ENCODE measurements at places on chromosomes 16 and 17.

- DNase-seq: no peak
Observed at GRCh38 chr17:9109933-9110332, 88.6 kb downstream of the NTN1 start.

GRCh38 chr16:79066561-79066960 is 534.0 kb downstream of the MAF start:
- no peak for DNase-seq

DNA sequence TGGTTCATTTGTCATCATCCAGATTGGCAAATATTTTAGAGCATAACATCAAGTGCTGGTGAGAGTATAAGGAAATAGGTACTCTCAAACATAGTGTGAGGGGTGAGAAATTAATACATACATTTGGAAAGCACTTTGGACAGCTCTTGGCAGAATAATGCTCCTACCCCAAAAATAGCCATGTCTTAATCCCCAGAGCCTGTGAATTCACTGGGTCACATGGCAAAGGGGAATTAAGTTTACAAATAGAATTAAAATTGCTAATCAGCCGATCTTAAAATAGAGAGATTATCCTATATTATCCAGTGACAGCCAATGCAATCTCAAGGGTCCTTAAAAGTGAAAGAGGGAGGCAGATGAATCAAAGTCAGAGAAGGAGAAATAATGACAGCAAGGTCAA is 38.8 kb upstream of the ANKFN1 start:
- no peak for DNase-seq

DNA sequence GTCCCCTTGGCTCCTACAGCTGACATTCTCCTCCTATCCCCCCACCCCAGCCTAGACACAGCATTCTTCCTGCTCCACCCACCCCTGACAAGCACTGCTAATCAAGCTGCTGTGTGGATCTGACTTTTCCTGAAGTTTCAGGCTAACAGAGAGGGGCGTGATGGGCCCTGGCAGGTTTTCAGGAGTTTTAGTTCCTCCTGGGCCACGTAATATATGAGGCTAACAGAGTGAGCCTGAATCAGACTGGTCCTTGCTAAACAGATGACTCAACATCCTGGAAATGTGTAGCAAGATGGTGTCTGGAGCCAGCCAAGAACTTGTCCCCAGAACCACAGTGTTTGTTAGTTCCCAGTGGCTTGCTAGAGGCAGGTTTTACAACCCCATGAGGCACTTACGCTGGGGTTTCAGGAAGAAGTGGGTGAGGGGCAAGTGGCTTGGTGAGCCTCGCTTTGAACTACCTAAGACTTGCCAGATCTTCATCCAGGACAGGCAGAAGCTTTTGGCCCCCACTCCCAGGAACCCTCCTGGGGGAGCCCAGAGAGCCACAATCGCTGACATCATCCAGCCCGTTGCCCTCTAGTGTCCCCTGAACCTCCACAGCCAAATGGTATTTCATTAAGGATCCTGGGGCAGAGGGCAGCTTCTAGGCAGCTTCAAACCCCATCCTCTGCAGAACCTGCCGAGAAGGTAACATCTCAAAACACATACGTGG is 15.9 kb downstream of the TMEM92 start:
- peak; percentile 78 for DNase-seq

DNA sequence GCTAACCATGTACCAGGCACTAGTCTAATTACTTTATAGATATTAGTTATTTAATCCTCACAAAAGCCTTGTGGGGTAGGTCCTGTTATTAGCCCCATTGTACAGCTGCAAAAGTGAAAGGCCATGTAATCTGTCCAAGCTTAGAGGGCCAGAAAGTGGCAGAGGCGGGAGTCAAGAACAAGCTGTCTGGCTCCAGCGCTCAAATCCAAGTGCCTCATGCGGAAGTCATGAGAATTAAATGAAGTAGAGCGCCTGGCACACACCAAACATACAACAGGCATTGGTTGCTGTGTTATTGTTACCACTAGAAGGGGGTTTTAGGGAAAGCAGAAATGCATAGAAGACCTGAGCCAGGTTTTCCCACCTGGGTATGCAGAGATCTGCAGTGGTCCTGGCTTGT is 1.2 kb downstream of the AQP8 start:
- DNase-seq: no peak

- no peak for DNase-seq
Observed at GRCh38 chr17:29524692-29525091, 42.1 kb downstream of the ABHD15 start.

GRCh38 chr16:23132775-23133463 is 16.3 kb downstream of the USP31 start:
- DNase-seq: no peak

DNA sequence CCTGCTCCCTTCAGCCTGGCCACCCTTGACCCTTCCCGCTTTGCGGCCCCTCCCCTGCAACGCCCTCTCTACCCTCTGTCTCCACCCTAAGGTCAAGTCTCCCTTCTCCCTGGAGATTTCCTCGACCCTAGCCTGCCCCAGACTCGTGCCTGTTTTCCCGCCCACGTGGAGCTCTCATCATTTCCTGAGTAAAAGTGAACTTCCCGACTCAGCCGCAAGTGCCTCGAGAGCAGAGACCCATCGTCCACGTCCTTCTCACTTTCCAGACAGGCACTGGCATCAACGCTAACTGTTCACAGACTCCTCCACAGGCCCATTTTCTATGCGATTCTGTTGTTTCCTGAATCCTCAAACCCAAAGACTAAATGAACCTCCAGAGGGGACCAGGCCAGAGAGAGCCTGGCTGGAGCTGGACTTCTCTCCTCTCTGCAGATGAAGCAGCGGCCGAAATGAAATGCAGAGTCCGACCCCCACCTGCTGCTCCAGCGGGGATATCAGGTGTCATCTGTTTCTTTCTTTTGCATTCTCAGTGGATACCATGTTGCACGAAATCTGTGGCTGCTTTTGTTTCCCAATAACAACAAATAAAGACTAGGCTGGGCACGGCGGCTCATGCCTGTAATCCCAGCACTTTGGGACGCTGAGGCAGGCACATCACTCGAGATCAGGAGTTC is 52.5 kb downstream of the RTN4RL1 start:
- DNase-seq: no peak

DNA sequence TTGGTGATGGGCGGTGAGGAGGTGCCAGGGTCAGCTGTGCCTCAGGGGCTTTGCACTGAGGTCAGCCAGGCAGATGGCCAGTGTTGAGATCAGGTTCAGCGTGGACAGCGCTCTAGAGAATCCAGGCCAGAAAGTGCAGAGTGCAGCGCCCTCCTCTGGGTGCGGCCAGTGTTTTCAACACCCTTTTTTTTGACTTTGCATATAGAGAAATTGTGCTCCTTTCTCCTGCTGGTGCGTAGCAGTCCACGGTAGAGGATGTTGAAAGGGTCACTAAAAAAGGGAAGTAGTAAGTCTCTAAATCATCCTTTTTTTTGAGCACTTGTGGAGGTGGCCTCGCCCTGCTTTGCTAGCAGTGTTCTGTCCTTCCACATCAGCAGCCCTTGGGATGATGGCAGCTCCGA is 53.9 kb downstream of the BANP start:
- DNase-seq: no peak

- DNase-seq: no peak
Observed at GRCh38 chr16:76777721-76778465, 413.1 kb upstream of the MON1B start.

DNA sequence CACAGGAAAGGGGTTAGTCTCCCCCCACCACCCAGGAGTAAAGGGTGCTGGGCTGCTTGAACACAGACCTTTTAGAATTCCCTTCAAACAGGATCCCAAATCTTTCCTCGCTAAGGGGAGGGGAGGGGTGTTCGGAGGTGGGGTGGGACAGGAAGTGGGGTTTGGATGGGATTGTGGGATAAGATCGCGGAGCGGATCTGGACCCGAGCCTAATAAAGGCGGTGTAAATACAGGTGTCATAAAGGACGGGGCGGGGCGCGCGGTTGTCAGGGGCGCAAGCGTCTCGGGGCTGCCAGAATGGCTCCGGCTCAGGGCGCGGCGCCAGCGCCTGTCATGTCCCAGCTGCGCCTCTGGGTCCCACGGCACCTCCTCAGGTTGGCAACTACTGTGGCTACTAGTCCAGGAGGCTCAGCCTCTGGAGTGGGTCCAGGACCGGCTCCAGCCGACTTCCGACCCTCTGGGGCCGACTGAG is 59.8 kb upstream of the FBXO47 start:
- DNase-seq: no peak

- no peak for DNase-seq
Observed at GRCh38 chr17:10600571-10600970, 51.1 kb upstream of the MYH2 start.

DNA sequence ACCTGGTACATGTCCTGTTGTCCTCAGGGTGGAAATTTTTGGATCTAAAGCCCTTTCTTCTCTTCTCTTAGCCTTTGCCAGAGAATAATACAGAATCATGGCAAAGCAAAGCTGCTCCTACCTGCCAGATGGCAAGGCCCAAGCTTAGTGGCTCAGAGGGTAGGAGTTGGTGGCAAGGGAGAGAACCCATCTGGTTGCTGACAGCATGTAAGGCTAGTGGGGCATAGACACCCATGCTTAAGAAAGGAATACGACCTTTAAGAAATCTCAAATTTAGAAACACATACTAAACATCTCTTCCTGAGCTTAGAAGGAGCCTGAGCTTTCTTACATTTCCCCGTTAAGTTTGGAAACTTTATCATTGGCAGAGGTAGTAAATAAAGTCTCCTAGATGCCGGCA is 395.0 kb upstream of the SOX9 start:
- no peak for DNase-seq

DNA sequence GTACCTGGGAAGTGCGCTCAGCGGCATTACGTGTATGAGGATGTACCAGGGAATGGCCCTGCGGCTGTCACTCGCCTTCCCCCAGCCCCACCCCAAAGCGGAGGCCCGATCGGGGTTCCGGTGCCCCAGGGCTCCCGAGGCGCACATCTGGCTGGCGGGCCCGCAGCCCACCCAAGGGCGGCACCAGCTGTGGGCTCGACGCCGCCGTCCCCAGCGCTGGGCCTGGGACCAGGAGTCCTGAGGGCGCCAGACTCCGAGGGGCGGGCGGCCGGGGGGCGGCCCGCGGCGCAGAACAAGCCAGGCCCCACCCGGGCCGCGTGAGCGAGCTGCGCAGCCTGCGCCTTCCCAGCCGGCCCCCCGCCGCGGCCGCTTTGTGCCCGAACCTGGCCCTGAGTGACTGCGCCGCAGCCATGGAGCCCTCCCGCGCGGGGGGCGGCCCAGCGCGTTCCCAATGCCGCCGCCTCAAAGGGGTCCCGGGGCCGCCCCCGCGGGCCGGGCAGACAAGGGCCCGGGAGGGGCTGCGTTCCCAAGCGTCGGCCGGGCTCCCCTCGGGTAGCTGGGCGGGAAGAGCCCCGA is 17.4 kb downstream of the ZNF423 start:
- no peak for DNase-seq

DNA sequence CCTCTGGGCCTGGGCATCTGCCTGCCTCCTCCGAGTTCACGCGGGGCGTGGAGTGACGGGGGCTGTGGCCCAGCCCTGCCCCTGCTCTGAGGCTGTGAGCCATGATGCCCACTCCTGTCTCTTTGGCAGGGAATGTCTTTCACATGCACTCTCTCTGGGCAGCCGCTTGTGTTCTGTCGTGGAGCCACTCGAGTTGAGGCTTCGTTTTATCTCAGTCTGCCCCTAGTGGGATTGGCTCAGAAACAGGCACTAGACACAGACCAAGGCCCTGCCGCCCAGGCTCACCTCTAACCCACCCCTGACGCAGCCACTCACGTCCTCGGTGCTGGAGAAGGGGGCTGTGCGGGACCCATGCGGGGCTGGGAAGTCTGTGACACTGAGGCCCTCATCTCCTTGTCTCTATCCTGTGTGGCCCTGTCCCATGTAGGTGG is 67.5 kb upstream of the KCTD5 start:
- no peak for DNase-seq

- peak; percentile 68 for DNase-seq
Observed at GRCh38 chr16:19086322-19087199, 19.1 kb downstream of the COQ7 start.

- no peak for DNase-seq
Observed at GRCh38 chr17:16439303-16439791, 24.0 kb downstream of the TRPV2 start.

DNA sequence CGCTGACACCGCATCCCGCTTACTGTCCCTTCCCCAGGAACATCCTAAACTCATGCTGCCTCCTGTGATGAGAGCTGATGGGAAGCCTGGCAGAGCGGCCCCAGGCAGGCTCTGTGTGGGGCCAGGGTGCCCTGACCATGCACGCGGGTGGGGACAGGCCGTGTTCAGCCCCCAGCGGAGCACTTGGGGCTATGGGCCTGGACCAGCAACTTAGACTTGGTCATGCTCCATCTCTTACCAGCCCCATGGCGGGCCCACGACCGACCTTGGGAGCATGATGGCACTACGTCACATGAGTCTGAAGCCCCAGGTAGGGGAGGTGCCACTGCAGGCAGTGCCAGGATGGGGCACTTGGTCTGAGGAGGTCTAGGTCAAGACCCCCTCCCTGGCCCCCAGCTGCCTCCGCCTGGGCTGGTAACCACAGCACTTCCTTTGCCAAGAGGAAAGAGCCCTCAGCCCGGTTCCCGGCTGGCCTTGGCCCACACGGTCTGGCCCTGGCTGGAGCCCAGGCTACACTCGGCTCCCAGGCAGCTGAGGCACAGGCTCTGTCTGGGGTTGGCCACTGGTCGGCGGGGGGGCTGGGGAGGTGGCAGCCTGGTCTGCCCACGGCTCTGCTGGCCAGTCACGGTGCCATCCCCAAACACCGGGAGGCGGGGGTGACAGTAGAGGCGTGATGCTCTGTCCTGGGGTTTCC is 25.7 kb downstream of the BAHCC1 start:
- DNase-seq: no peak

- no peak for DNase-seq
Observed at GRCh38 chr17:66777689-66778225, 57.2 kb upstream of the CACNG5 start.

- DNase-seq: no peak
Observed at GRCh38 chr16:57153841-57154240, 32.0 kb downstream of the PSME3IP1 start.

GRCh38 chr17:291587-291986 is 61.0 kb downstream of the RPH3AL start:
- DNase-seq: no peak

- DNase-seq: no peak
Observed at GRCh38 chr17:61385577-61386236, 13.9 kb upstream of the TBX2 start.

DNA sequence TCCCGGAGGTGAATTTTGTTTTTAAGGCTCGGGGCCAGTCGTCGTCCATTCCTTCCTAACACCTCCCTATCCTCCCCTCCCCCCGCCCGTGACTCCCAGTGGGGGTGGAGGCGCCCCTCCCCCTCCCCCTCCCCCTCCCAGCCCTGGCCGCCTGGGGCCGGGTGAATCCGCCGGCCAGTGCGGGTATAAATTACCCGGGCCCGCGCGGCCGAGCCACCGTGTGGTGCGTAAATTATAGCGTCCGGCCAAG is 2.0 kb upstream of the GSE1 start:
- DNase-seq: no peak

GRCh38 chr16:22190081-22190775 is 15.8 kb upstream of the EEF2K start:
- peak; percentile 8 for DNase-seq

DNA sequence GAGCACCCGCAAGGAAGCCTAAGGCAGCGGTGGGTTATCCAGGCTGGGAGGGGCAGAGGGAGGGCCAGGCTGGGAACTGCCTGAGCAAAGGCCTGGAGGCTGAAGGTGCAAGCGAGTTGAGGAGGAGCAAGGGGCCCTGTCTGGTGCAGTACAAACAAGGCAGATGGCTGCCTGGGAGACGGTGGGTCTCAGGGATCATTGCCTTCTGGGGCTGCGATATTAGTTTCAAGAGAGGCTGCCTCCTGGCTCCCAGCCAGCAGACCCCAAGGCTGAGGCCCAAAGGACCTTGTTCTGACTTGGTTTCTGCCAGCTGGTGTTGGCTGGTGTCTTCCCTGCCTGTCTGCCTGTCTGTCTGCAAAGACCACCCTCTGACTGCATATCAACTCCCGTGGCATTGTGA is 154.0 kb downstream of the IRF8 start:
- DNase-seq: no peak
